ENCODE measurements at places on chromosomes 2 and 18.
A peak's percentile ranks its signal among the peaks of the same experiment; 100 is the strongest.

DNA sequence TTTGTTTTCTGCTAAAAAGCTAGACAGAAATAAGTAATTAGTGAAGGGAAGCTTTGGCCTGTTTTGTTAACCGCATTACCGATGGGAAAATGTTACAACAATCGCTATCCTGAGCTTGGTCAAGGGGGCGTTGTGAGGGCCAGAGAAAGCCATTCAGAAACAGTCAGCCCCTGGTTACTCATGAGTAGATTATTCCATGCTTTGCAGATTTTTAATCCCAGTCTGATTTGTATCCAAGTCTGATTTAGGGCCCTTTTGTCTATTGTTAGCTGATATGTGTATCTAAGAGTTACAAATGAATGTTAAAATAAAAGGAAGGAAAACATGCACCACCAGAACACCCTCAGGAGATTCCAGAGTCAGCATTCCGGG lies 99.1 kb downstream of the PRPF40A start:
- DNase-seq: no peak

DNA sequence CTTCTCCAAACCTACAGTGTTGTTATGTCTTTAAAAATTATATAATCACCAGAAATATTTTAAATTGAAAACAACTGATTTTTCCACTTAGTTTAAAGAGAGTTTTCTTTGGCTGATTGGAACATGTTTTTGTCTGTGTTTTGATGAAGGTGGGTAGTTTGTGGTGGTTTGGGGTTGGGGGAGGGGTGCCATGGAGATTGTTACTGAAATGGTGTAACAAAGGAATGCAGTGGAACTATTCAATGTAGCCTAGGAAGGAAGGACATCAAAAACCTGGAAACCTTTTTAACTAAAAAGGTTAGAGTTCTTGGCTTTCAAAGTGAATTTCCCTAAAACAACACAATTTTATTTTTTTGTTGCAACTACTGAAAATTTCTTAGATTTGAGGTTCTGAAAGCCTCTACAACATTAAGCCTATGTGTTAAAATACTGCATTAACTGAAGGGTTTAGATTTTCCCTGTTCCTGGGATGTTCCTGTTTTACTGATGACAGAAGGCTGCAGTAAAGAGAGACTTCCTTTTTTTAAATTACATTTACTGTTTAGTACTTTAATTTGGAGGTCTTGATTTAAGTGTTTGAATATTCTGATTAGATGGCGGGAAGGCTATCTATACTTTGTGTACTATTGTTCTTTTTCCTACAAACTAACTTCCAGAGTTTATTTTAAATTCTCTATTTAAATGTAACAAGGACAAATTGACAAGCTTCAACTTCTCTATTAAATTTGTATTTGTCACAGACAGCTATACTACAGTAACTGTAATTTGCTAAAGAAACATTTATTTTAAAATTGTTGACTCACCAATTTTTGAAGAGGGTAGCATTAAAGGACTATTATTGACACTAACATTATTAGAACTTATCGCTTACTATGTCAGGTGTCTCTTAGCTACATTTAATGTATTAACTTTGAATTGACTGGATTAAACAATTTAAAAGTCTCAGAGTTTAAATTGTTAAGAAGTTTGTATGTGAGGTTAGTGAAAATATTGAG lies 87.7 kb downstream of the LIMS1 start:
- no peak for DNase-seq

- peak; percentile 27 for DNase-seq
Measured at GRCh38 chr2:10254373-10255188, 48.1 kb upstream of the HPCAL1 start.

DNA sequence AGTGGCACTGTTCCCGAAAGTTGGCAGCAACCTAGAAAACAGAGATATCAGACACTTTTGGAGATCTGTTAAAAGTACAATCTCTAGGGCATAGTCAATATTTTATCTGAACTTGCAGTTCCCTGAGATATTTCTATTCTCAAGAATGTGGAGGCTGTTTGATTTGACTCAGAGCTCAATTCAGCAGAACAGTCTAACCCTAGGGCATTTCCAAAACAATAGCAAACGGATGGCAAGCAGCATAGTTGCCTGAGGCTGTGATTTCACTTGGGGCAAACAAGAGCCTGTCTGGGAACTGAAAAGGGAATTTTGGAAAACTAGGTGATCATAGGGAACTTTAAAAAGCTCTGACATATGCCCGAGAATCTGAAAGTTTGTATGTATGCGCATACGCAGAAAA lies 772.8 kb upstream of the LRRTM1 start:
- DNase-seq: no peak

- DNase-seq: peak; percentile 83
Measured at GRCh38 chr2:215680605-215681598, 245.0 kb upstream of the FN1 start.

DNA sequence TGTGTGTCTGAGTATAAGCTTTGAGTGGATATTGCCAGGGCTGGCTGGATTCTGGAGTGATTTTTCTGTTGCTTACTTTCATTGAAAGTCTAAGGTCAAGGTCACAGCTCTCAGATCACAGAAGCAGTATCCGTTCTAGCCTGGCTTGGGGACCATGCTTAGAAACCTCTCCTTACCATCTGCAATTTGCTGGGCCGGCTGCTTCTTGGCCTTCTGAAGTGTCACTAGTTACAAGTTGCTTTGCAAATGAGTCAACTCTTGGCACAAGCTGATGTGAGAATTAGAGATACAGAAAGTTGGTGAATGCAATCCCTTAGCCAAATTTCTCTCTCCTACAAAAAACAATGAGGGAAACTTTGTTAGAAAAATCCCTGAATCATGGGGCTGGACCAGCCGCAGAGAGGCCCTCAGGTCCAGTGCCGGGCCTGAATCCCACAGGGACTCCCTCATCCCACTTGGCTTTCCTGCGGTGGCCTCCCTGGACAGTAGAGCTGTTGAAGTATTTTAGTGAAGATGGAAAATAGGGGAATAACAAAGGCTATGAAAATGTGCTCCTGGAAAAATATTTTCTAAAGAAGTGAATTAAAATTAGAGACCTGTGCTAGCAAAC lies 92.7 kb upstream of the CNGA3 start:
- peak; percentile 3 for DNase-seq

DNA sequence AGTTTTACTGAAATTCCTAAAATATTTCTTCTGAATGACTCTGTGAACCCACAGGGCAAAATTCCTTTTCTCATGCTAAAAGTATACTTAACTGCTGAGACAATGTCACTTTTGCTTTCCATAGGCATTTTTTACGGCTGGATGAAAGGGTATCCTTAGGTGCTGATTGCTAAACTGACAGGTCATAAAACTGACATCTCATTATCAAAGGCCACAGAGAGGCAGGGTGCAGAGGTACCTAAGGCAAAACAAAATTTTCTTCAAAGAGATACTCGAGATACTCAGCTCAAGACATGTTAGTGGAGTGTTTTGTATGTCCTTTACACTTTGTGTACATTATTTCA lies 62.0 kb upstream of the WDR75 start:
- peak; percentile 93 for DNase-seq

DNA sequence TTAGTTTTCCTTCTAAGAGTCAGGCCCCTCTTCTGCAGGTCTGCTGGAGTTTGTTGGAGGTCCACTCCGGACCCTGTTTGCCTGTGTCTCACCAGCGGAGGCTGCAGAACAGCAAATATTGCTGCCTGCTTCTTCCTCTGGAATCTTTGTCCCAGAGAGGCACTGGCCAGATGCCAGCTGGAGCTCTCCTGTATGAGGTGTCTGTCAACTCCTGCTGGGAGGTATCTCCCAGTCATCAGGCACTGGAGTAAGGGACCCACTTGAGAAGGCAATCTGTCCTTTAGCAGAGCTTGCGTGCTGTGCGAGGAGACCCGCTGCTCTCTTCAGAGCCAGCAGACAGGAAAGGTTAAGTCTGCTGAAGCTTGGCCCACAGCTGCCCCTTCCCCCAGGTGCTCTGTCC lies 4.8 kb downstream of the REG1B start:
- no peak for DNase-seq

DNA sequence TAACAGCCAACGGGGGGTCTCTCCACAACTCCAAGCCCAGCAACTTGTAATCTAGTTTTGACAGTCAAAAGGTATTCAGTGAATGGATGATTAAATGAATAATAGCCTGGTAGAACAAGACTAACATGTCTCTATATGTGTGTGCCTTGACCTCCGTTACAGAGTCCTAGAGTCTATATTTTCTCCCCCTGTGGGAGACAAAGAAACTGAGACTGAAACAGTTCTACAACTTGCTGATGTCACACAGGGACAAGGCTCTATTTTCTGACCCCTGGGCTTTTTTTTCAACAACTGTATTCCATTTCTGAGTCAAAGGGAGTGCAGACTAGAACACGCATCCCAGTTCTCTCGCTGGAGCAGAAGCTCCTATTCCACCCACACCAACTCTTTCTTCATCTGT lies 223.6 kb upstream of the AGAP1 start:
- no peak for DNase-seq

DNA sequence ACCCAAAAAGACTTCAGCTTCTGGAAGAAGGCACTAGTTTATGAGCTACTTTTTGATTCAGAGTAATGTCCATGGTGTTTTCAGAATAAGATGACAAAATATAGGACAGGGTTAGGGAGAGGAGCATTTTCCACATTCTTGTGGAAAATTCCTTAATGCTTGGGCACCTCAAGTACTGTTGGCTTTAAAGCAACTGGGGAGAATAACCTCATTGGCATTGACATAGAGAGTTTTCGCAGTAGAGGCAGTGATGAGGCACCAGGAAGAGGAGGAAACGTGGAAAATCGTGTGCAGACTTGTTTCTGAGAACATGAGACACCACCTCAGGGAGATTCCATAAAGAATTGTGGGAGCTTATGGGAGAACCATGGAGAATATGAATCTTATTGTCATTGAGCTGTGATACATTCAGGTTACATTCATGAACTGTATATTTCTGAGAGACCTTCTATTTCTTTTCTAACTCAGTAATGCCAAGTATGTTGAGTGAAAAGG lies 929.0 kb upstream of the NRXN1 start:
- DNase-seq: no peak

- no peak for DNase-seq
Measured at GRCh38 chr2:5472673-5473072, 219.5 kb upstream of the SOX11 start.

DNA sequence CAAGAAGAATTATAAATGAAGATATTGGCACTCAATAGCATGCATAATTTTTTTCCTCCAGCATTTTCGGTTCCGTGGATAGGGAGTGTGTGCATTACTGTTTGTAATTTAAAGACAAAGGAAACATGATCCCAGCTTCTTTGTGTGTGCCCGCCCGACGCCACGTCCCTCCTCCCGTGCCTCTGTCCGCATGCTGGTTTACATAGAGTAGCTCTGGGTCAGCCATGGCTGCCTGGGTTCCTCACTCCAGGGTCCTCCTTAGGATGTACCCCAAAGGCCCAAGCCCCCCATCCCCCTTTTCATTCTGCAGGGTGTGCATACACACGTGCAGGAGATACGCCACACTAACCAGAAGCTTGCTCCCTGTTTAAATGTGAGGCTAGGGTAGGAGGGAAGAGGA lies 214.7 kb downstream of the KLHL29 start:
- no peak for DNase-seq

DNA sequence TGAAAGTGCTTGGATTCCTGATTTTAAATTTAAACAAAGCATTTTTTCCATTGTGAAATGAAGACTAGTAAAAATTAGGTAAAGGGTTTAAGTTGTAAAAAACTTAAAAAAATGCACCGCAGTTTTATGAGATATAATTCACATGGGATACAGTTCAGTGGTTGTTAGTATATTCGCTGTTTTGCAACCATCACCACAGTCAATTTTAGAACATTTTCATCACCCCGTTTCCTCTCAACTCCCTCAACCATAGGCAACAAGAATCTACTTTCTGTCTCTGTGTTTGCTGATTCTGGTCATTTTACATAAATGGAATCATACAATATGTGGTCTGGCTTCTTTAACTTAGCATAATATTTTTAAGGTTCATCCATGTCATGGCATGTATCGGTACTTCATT lies 4.0 kb downstream of the DGKD start:
- DNase-seq: no peak

DNA sequence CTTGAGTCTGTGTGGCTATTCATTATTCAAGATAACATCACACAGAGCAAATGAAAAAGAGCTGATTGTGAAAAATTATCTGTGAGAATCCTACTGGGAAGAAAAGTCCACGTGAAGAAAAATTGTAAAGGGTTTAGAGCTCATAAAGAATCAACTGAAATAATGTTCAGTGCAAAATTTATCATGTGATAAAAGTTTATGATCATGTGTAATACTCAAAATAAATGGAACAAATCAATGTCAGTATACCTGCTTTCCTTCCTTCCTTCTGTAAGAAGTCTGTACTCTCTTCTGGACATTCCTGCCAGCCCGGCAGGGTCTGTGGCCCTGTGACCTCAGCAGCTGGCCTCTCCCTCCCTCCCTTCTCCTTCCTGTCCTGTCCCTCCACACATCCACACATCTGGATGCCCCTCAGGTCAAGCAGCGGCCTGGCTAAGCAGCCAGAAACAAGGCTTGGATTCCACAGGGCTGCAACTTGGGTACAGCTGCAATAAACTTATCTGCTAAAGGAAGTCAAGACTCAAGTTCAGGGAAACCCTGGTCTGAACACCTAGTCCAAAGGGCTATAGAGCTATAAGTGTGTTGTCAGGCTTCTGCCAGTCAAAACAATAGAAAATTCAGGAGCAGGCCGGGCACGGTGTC lies 172.1 kb downstream of the MREG start:
- DNase-seq: no peak

DNA sequence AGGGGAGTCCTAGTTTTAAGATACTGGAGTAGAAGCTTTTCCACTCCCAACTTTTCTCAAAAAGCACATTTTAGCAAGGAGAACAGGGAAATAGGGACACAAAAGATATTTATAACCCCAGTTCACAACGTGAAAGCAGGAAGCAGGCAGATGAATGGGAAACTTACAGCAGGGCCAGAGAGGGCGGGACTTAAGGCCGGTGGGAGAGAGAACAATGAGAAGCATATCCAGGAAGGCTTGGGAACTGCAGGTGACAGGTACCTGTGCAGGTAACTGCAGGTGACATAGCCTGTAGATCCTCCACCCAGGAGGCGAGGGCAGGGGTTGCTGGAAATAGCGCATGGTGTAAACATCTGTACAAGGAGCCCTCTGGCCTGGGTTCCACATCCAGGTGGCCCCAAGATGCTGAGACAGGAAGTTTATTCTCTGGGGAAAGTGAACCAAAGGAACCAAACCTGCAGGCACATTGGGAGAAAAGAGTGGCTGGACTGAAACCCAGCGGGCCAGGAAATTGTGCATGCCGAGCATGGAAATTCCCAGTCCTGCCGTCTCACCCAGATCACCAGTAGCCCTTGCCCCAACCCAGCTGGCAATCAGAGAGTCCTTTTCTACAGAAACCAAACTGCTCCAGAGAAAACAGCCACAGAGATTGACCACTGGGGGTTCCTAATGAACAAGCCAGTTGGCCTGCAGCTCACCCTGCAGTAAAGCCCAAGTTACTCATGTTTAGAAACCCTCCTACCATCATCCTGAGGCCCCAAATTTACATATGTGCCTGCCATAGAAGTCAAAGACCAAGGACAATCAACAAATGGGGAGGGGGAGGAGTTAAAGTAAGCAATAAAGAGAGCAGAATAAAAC lies 24.3 kb upstream of the COL6A3 start:
- peak; percentile 28 for DNase-seq

- DNase-seq: no peak
Measured at GRCh38 chr2:71457923-71458322, 4.6 kb downstream of the DYSF start.
